ENCODE measurements at places on chromosomes 5 and 9.

- no peak for DNase-seq
Measured at GRCh38 chr5:57420801-57421200, 61.8 kb downstream of the ACTBL2 start.

DNA sequence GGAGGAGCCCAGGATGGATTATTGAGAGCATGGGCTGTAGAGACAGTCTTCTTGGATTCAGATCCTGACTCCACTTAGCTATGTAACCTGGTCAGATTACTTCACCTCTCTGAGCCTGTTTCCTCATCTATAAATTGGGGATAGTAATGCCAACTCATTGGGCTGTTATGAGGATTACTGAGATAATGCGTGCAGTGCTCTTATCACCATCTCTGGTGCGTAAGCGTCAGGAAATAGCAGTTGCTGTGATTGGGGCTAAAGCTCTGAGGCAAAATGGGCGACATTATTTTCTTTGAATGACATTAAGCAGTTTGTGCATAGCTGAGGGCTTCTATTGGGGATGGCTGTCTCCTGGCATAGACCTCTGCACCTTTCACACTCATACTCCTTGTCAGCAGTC, 995 bp upstream of the MSMP start:
- no peak for DNase-seq

GRCh38 chr9:123407217-123407851, 51.3 kb downstream of the CRB2 start:
- DNase-seq = no peak

GRCh38 chr5:89435347-89435746, 552.4 kb upstream of the MEF2C start:
- no peak for DNase-seq

- DNase-seq = no peak
Measured at GRCh38 chr9:80878556-80878955, 810.8 kb downstream of the TLE1 start.

DNA sequence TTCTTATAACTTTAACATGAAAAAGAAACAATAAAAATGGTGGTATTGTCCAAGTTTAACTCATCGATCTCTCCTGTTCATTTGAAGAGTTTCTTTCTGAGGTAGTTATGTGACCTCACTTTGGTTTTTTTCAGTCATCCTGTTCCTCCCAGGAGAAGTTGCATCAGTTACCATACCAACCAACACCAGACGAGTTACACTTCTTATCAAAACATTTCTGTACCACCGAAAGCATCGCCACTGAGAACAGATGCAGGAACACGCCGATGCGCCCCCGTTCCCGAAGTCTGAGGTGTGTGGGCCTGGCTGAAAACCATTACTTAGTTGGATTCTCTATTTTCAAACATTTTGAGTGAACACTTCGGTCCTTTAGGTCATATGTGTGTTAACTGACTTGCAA, 96.3 kb downstream of the CD180 start:
- no peak for DNase-seq

DNA sequence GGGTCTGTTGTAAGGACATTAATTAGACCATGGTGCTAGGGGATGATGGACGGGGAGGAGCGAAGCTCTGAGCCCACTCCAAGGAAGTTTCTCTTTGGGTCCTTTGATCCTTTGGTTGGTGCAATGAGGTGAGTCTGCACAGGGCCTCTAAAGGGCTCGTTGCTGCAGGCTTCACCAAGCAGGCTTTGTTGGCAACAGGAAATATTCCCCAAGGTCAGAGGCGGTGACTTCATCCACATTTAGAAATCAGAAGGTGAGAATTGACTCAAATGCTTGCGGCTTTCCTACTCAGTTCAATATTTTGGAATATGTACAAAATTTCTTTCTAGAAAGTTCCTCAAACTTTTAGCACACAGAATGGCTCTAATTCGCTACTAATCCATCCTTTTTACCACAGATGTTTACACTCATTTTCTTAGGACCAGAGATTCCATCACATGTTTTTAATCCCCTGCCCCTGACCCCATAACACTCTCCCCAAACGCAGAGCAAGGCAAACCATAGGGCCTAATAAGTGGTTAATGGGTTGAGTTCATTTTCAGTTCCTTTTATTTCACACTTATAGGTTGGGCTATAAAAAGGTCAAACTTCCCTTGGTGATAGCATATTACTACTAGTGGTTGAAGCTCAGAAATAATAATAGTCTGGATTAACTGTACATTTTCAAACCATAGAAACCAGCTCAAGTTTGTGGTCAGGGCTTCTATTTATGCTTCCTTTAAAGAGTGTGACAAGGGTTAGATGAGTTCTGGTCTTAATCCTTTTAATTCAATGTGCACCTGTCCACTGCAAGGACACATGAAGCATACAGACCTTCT, 37.3 kb upstream of the TMEM252 start:
- DNase-seq = no peak

DNA sequence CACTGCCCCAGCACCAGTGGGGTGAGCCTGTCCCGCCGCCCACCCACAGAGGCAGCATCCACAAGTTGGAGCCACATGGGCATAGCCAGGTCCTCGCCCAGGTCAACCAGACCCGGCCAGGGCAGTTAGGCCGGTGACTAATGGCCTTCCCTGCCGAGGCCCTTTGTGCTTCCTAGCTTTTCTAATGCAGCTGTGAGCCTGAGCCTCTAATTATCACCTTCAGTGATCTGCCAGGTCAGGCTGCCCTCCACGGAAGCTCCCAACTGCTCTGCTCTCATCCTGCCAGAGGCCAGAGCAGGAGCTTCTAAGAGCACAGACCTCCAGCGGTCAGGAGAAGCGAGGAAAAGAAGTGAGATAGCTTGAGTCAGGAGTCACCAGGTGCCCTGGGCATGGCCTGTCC, 87.1 kb upstream of the PPP1R26 start:
- no peak for DNase-seq

- peak; percentile 2 for DNase-seq
Measured at GRCh38 chr9:9791611-9792010, 821.2 kb downstream of the PTPRD start.

DNA sequence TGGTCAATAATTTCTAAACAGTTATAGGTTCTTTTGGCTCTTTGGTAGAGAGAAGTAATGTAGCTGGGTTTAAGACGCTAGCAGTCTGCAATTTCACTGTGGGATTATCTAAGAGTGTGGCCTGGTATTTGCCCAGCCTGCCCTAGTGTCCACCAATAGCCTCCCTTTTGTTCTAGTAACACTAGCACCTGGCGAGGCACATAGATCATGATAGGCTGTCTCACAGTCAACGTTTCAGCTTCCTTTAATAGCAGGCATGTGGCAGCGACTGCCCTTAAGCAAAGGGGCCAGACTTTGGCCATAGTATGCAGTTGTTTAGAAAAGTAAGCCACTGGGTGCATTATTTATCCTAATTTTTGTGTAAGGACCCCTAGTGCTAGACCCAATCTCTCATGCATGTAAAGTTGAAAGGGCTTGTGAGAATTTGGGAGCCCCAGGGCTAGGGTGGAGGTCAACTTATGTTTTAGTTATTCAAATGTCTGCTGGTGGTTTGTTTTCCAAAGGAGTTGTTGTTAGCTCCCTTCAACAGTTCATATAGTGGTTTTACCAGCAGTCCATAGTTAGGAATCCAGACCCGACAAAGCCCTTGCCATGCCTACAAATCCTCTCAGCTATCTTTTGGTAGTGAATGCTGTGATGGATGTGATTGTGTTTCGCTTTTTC, 274.3 kb downstream of the HTR1A start:
- DNase-seq = no peak

DNA sequence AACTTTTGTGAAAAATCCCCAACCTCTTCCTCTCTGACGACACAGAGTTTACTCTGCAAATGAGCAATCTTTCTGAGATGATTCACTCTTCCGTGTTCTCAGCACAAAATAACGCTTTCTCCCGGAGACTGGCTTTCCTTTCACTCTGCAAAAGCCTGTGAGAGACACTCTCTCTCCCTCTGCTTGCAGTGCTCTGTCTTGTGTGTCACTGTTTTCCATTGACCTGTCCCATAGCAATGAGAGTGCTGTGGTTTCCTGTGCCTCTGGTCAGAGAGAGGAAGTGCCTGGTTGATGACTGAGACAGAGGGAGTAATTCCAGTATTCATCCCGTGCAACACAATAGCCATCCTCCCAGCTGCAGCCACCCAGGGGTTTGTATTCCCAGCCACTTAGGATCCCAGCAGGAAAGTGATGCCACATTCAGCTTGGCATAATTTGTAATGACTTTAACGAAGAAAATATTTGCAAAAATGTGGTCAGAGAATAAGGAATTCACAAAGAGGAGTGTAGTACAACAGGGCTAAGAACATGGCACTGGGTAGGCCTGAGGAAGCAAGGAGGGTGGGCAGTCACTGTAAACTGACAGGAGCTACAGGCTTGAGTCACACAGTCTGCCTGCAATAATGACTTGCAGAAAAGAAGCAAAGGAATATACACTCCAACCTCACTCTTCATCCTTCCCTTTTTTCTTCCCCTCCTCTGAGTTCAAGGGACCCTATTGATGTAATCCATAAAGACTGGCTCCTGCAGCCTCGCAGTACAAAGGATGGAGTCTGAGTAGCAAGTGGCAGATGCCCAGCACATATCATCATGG, 463.5 kb upstream of the RGMB start:
- peak; percentile 98 for DNase-seq

- no peak for DNase-seq
Measured at GRCh38 chr9:88071331-88071730, 66.9 kb downstream of the SPATA31C2 start.

- DNase-seq = no peak
Measured at GRCh38 chr5:141611289-141611688, 7.5 kb downstream of the DIAPH1 start.

DNA sequence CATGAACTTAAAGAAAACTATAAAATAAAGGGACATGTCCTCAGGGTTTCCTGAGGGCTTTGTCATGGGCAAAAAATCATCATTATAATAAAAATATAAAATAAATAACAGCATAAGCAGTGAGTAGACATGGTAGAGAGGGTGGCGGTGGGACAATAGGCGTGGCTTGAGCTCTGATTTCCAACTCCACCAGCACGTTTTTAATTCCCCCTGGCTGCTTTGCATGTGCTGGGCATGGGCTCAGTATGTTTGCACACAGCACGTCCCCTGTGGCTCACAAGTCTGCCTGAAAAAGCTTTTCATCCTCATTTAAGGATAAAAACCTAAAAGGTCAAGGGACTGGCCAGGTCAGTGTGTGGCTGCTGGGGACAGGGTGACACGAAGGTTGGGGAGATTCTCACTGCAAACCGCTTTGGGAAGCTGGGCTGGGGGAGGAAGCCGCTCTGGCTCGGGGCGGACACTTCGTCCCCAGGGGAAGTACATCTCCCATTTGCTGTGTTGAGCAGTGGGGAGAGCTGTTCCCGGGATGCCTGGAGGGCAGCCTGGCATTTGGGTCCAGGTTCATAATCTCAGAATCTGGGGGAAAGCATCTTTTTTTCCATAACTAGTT, 32.6 kb downstream of the NKX2-5 start:
- no peak for DNase-seq

DNA sequence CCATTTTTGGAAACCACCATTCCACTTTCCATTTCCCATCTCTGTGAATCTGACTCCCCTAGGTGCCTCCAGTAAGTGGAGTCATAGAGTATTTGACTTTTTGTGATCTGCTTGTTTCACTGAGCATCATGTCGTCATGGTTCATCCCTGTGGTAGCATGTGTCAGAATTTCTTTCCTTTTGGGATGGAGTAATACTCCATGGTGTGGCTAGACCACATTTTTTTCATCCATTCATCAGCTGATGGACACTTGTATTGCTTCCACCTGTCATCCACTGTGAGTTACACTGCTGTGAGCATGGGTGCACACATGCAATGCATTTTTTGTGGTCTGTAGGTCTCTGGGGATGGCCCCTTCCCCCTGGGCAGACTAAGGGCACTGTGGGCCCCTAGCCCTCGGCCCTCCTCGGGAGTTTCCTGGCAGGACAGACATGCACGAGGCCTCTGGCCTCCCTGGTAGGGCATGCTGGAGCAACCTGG, 115.9 kb downstream of the GADD45G start:
- no peak for DNase-seq

DNA sequence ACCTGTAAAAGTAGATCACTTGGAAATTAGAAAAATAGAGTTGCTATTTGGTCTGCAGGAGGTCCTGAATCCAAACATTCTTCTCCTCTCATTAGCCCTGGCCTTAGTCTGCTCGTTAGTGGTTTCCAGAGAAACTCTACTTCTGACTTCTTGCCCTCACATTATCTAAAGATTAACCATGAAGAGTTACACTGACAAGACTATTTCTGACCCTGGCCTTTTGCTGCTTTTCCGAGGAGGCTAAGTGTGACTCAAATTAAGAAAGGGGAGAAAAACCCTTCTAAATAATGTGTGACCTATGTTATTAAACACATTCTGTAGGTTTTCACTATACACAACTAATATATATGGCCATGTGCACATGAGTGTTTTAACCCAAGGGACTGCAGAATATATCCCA, 302.4 kb downstream of the RAB3C start:
- DNase-seq = no peak

GRCh38 chr9:70574151-70574837, 159.8 kb upstream of the KLF9 start:
- DNase-seq = peak; percentile 89

DNA sequence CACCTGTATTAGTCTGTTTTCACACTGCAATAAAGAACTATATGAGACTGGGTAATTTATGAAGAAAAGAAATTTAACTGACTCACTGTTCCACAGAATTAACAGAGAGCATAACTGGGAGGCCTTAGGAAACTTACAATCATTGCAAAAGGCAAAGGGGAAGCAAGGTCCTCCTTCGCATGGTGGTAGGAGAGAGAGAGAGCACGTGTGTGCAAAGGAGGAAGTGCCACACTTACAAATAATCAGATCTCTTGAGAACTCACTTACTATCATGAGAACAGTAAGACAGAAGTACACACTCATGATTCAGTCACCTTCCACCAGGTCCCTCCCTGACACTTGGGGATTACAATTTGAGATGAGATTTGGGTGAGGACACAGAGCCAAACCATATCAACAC, 258.7 kb downstream of the TRIM32 start:
- DNase-seq = no peak

DNA sequence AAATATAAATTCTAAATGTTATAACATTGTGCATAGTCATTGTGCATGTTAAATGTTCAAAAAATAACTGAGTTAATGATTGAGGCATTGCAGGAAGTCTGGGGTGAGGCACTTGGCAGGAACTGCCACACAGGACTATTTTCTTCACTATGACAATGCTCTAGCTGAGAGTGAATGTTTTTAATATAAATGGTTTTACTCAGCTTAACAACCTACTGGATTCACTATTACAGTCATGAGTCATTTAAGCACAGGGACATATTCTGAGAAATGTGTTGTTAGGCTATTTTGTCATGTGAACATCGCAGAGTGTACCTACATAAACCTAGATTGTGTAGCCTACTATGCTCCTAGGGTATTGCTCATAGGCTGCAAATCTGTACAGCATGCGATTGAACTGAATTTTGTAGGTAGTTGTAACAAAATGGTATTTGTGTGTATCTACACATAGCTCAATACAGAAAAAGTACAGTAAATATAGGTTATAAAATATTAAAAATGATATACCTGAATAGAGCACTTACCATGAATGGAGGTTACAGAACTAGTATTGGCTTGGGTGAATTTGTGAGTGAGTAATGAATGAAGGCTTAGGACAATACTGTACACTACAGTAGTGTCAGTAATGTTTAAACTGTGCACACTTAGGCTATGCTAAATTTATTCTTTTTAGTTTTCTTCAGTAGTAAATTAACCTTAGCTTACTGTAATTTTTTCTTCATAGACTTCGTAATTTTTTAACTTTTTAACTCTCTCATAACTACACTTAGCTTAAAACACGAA, 346.1 kb upstream of the PTGER4 start:
- peak; percentile 49 for DNase-seq

GRCh38 chr9:126782053-126782388, 22.8 kb upstream of the ZBTB43 start:
- no peak for DNase-seq

GRCh38 chr5:123147741-123148140, 58.7 kb downstream of the PRDM6 start:
- no peak for DNase-seq
